ENCODE measurements at places on chromosomes 1 and 21.

GRCh38 chr1:235296729-235297128 lies 31.2 kb downstream of the ARID4B start:
- no peak for DNase-seq

GRCh38 chr1:153238527-153238926 lies 21.0 kb upstream of the LORICRIN start:
- DNase-seq = no peak

GRCh38 chr1:77170687-77171086 lies 48.5 kb downstream of the PIGK start:
- no peak for DNase-seq

GRCh38 chr1:161070761-161071160 lies 1.1 kb upstream of the ARHGAP30 start:
- DNase-seq = no peak

GRCh38 chr1:210233216-210233494 lies 559 bp downstream of the SERTAD4 start:
- no peak for DNase-seq

- no peak for DNase-seq
These were observed 9.7 kb upstream of the STX12 start for GRCh38 chr1:27763358-27763757.

DNA sequence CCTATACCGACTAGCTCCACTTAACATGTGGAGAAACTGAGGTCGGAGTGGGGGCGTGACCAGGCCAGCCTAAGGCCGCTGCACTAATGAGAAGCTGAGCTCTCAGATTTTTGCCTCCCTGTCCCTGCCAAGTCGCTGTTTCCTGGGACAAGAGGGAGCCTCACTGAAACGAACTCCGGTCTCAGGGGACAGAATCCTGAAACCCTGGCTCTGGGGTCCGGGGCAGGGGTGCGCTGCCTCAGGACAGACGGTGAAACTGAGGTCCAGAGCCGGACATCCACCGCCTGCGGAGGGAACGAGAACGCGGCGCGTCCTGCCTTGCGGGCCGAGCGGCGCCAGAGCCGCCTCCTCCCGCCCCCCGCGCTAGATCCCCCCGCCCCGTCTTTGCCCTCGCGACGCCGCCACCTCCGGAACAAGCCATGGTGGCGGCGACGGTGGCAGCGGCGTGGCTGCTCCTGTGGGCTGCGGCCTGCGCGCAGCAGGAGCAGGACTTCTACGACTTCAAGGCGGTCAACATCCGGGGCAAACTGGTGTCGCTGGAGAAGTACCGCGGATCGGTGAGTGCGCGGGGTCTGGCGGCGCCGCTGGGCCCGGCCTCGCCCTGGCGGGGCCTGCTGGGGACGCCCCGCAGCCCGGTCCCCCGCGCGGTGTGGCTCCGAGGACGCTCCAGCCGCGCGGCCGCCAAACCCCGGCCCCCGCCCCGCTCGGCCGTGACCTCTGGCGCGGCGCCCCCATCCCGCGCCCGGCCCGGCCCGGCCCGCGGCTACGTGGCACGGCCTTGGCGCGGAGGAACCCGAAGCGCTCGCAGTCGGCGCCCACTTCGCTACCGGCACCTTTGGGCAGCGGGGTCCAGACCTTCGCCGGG lies at the start of gene GPX7:
Gene GPX7 (plus strand): TSS at position 381 of the 865 bp plus-strand sequence. CDS start 39 bp downstream, at position 420.
- DNase-seq = no peak

GRCh38 chr21:24577301-24577700 lies 1030.0 kb downstream of the MRPL39 start:
- no peak for DNase-seq
